ENCODE measurements at places on chromosomes 12 and 14. TPM values are rescaled to one million over a fixed set of nuclear protein-coding genes. Genes with fewer than 3 reads are reported as not detected.

Gene HOXC12
- total RNA-seq = not detected

Gene TAS2R31
- total RNA-seq = 4.5 TPM

Gene KRT86
- total RNA-seq = not detected

Gene SLC8A3
- total RNA-seq = 0.27 TPM

Gene ARHGAP9
- 11.7 TPM for total RNA-seq

Gene C12orf50
- total RNA-seq = not detected

Gene LMO3
- total RNA-seq = 37.5 TPM

DNA sequence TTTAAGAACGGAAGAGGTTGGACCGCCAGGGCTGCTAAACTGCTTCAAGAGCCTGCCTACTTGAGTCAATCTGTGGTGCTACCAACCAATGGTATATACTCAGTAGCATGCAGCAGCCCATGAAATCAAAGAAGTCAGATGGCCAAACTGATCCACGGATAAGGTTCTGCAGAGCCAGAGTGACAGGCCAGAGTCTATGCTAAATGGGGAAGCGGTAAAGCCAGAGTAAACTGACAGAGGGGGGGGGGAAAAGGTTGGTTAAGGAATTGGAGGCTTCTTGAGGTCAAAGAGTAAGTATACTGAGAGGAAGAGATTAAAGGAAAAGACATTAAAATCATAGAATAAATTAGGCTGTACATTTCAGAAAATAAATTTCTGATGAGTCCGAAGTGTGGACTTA is 15.4 kb upstream of the SLC6A13 start:
- H3K4me3 ChIP-seq = no peak overlapping the region
- no peak for DNase-seq
- no peak overlapping the region for H3K27ac ChIP-seq
- no peaks in the 10 kb centered on the region for H3K36me3 ChIP-seq
- no peaks in the 10 kb centered on the region for H3K4me1 ChIP-seq
- H3K27me3 ChIP-seq = no peaks in the 10 kb centered on the region

- H3K4me3 ChIP-seq = no peak overlapping the region
- H3K27ac ChIP-seq = no peak overlapping the region
- no peaks in the 10 kb centered on the region for H3K27me3 ChIP-seq
- no peaks in the 10 kb centered on the region for H3K36me3 ChIP-seq
- DNase-seq = no peak
These were observed 69.9 kb downstream of the MYRFL start for GRCh38 chr12:69894800-69895383.

DNA sequence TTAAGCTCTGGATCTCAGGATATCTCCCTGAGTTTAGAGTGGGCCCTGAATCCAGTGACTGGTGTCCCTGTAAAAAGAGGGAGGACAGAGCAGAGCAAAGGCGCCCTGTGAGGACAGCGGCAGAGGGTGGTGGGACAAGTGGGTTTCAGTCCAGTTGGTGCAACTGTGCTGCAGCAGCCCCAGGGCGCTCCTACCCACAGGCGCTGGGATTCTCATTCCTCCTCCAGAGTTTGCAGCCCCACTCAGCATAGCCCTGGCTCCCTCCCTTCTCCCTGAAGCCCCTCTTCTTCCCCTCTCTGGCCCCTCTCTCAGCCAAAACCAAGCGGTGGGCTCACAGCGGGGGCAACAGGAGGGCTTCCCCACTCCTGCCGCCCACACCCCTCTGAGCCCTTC is 1.6 kb downstream of the TMEM179 start:
- H3K27ac ChIP-seq = no peak overlapping the region
- no peak for DNase-seq
- H3K36me3 ChIP-seq = no peaks in the 10 kb centered on the region
- no peak overlapping the region for H3K4me3 ChIP-seq

GRCh38 chr12:46370792-46371717 is 1.5 kb downstream of the SLC38A2 start:
- H3K36me3 ChIP-seq = peaks cover 48% of the 10 kb centered on the region
- peak overlapping the region; percentile 99 for H3K27ac ChIP-seq
- peak; percentile 93 for DNase-seq
- H3K4me1 ChIP-seq = peaks cover 51% of the 10 kb centered on the region
- H3K27me3 ChIP-seq = no peaks in the 10 kb centered on the region

GRCh38 chr12:125633686-125634085 is 568.5 kb downstream of the AACS start:
- DNase-seq = no peak
- no peak overlapping the region for H3K4me3 ChIP-seq
- H3K36me3 ChIP-seq = no peaks in the 10 kb centered on the region
- no peak overlapping the region for H3K27ac ChIP-seq
- H3K27me3 ChIP-seq = no peaks in the 10 kb centered on the region
- no peaks in the 10 kb centered on the region for H3K4me1 ChIP-seq

GRCh38 chr12:121893961-121894460 is 5.4 kb downstream of the PSMD9 start:
- DNase-seq = no peak
- H3K36me3 ChIP-seq = no peaks in the 10 kb centered on the region
- H3K4me3 ChIP-seq = no peak overlapping the region
- peaks cover 28% of the 10 kb centered on the region for H3K4me1 ChIP-seq

DNA sequence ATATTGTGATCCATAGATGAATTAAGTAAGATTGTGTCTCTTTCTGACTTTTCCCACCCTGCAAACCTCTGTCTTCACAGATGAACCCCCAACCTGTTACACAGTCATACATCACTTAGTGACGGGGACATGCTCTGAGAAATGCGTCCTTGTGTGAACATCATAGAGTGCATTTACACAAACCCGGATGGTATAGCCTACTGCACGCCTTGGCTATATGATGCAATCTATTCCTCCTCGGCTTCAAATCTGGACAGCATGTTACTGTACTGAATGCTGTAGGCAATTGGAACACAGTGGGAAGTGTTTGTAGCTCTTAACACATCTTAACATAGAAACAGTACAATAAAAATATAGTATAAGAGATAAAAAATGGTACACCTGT is 7.4 kb upstream of the TESPA1 start:
- H3K27me3 ChIP-seq = no peaks in the 10 kb centered on the region
- peaks cover 5% of the 10 kb centered on the region for H3K4me1 ChIP-seq
- no peak overlapping the region for H3K27ac ChIP-seq
- H3K4me3 ChIP-seq = no peak overlapping the region
- DNase-seq = no peak

Data from transverse colon (tissue), 4 donors.